ENCODE measurements at places on chromosomes 2 and 18. TPM values are rescaled to one million over a fixed set of nuclear protein-coding genes. Genes with fewer than 3 reads are reported as not detected.

The TMEM198 gene
- 0.85 TPM for total RNA-seq

GRCh38 chr18:21049306-21049705, 62.3 kb downstream of the ROCK1 start:
- no peak for DNase-seq

DNA sequence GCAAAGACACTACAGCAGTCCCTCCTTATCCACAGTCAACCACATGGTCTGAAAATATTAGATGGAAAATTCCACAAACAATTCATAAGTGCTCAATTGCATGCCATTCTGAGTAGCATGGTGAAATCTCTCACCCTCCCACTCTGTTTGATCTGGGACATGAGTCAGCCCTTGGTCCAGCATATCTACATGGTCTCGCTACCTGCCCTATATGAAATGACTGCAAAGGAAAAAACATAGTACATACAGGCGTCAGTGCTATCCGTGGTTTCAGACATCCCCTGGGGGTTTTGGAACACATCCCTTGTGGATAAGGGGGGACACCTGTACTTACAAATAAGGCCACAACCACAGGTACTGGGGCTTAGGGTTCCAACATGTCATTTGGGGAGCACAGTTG, 73.7 kb downstream of the CABLES1 start:
- DNase-seq = no peak

The HOXD12 gene
- not detected for total RNA-seq

The UGT1A4 gene
- total RNA-seq = not detected

DNA sequence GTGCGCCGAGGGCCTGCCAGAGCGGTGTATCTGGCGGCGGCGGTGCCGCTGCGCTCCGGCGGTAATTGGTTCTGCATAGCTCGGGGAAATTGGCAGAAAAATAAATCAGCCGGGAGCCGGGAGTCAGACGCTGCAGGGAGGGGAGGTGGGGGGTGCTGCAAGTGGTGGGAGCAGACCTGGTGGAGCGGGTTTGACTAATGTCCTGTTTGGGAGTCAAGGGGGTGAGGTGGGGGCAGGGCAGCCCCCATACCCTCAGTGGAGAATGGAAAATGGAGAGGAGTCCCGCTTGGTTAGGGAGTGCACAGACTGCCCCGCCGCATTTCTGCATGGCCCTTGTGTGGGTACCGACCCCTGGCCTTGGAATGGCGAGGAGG, 107.3 kb downstream of the DYSF start:
- no peak for DNase-seq

DNA sequence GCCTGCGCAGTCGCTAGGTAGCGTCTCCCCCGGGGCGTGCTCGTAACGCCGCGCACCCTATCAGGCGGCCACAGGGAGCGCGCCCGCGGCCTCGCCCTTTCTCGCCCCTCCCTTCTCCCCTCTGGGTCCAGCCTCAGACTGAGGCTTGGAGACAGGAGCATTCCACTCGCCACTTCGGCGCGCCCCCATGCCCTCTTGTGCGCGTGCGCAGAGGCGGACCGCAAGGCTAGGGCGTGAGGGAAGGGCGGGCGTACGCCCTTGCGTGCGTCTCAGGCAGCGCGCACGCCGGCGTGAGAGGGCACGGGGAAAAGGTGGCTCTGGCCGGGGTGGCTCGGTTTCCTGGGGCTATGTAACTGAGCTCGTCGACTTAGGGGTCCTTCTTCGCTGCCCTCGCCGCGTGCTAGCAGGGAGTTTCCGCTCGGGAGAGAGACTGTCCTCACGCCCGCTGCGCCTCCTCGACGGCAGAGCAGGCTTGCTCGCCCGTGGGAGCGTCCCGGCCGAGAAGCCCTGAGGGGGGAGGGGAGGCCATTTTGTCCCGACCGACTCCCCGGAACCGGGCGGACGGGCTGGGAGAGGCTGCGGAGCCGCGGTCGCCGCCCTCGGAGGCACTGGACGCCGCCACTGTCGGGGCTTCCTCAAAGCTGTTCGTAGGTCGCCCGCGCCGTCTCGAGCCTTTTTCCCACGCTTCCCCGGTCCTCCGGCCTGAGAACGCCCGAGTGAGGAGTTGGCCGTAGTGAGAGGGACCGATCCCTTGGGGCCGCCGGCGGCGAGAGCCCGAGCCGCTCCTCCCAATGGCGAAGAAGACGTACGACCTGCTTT, at the start of gene RAB10:
RAB10 (plus strand) TSS at position 267 of the 819 bp plus-strand sequence; CDS start at position 792, 525 bp downstream.
- DNase-seq = peak; percentile 100

The CRACDL gene
- 0.61 TPM for total RNA-seq

DNA sequence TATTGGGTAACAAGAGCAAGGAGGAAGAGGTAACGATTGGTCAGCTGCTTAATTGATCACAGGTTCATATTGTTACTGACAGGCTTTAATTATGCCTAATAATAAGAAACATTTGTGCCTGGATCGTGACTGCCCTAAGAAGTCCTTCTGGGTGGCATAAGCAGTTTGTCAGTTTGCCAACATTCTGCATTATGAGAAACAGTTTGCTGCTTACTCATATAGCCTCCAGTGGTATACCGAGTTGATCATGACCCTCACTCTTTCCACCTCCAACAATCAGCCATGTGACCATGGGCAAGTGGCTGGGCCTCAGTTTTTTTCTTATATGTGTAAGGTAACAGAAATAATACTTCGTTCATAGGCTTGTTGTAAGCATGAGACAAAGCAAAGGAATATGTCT, 96.6 kb upstream of the CABLES1 start:
- DNase-seq = no peak

- DNase-seq = no peak
Observed at GRCh38 chr2:156657809-156658208, 221.6 kb downstream of the GPD2 start.

The FZD7 gene
- total RNA-seq = 0.44 TPM

The PTH2R gene
- 0.11 TPM for total RNA-seq

DNA sequence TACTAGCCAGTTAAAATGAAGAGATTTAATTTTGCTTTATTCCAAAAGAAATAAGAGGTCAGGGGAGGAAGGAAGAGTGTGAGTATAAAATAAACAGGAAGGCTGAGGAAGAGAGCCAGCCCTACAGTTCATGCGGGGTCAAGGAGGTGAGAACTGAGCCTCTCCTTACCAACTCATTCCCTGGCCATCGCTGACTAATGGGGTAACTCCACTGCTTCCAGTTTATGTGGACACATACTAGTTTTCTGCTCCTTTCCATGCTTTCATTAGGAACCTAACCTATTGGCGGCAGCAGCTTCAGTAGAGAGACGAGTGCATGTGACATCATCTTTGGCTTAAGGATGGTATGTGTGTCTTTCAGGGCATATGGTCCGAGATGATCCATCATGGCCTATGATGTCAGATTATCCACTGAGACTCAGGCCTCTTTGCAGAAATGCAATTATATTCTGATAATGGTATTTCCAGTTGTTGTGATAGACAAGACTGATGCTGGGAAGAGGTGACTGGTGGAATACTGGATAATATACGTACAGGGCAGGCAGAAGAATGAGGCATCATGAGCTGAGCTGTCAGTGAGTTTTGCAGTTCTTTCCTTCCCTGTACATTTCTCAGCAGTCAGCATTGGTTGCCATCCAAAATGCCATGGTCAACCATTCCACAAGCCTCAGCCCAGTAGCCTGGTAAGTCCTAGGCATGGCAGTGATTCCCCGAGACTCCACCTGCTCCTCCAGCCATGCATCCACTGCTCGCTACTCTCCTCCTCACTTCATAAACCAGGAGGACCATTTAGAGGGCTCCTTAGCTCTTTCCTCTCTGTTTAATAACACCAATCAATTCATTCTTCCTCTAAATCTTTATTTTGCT, 184.6 kb upstream of the OSR1 start:
- no peak for DNase-seq

- no peak for DNase-seq
Observed at GRCh38 chr2:109247340-109247739, 118.3 kb downstream of the SH3RF3 start.

GRCh38 chr2:218867900-218868299, 8.3 kb downstream of the WNT6 start:
- no peak for DNase-seq
